ENCODE measurements at places on chromosomes 12 and 14.

DNA sequence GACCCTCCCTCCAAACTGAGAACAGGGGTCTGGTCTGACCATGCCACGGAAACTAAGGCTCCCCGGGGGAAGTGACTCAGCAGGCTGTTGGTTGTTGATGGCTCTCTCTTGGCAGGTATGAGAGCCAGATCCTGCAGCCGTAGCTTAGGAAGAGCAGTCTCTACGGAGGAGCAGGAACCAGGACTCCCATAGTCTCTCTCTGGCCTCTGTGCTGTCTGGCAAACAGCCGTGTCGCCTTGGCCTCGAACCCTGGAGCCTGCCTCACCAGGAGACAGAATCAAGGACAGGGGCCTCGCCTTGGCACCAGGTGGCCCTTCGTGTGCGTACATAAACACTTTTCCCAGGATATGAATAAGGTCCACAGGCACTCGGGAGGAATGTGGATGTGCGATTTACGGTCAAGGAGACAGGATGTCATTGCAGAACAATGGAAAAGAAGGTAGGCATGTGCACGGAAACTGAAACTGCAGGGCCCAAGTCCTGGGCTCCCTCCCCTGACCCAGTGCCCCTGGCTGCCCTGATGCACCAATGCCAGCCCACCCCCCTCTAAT, 7.9 kb downstream of the VWF start:
- no peak for DNase-seq

DNA sequence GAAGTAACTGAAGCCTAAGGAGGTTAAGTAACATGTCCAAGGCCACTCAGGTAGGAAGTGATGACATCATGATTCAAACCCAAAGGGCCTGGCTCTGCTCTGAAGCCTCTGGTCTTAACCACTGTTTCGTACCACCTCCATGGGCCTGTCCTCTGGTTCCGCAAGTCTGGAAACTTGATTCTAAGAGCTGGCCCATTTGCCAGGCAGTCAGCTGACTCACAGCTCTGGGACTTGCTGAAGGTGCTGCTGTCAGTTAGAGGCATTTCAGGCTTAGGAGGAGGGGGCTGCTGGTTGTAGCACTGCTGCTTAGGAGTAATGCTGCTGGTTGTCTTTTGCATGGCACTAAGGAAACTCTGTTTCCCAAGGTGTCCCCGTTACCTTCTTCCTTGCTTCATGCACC, 7.9 kb downstream of the NRXN3 start:
- DNase-seq = no peak

- no peak for DNase-seq
Measured at GRCh38 chr14:103772078-103772712, 56.6 kb downstream of the ZFYVE21 start.

DNA sequence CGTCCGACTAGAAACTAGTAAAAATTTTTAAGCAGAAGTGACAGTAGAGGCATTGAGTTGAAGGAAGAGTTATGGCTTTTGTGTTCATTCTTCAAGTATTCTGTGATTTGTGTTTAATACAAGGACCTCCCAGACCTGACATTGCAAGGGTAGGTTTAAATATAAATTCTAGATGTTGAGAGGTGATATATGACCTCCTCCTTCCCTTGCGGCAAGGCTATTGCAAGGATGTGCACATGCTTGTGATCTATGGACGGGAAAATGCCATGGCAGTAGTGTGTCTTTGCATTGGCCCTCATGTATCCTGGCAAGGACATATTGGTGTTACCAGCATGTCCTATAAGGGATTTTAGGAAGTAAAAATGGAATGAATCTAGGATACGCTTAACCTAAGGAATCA, 143.5 kb downstream of the NEDD1 start:
- no peak for DNase-seq

GRCh38 chr14:70658899-70659298, 17.2 kb downstream of the TTC9 start:
- DNase-seq = no peak

Measured in T-helper 1 cell (primary cell).